Hepatocyte (in vitro differentiated cells): ENCODE measurements at places on chromosomes 5 and 9. TPM values are rescaled to one million over a fixed set of nuclear protein-coding genes. Genes with fewer than 3 reads are reported as not detected.

The KLF9 gene
- 29.4 and 31.9 TPM in 2 replicates for total RNA-seq

The FCN1 gene
- total RNA-seq: not detected in 2 replicates

The LSM11 gene
- total RNA-seq: 4.7 and 6.4 TPM in 2 replicates

The CKMT2 gene
- 5.0 and 5.5 TPM in 2 replicates for total RNA-seq

The HMGXB3 gene
- total RNA-seq: 32.8 and 47.5 TPM in 2 replicates

The C5orf52 gene
- not detected in 2 replicates for total RNA-seq

The TAF1L gene
- not detected in 2 replicates for total RNA-seq

The LECT2 gene
- 25.0 and 29.6 TPM in 2 replicates for total RNA-seq

The PSAT1 gene
- 149 and 186 TPM in 2 replicates for total RNA-seq

The OBP2B gene
- total RNA-seq: not detected in 2 replicates

The FGFR4 gene
- total RNA-seq: 90.2 and 121 TPM in 2 replicates

The DDX4 gene
- total RNA-seq: 0.17 TPM in 1 of 2 replicates, not detected in the other
